NCI-H1092 treated with DMSO at 0.1 percent for 48 hours (cell line): ENCODE measurements at places on chromosomes 7 and 10.

DNA sequence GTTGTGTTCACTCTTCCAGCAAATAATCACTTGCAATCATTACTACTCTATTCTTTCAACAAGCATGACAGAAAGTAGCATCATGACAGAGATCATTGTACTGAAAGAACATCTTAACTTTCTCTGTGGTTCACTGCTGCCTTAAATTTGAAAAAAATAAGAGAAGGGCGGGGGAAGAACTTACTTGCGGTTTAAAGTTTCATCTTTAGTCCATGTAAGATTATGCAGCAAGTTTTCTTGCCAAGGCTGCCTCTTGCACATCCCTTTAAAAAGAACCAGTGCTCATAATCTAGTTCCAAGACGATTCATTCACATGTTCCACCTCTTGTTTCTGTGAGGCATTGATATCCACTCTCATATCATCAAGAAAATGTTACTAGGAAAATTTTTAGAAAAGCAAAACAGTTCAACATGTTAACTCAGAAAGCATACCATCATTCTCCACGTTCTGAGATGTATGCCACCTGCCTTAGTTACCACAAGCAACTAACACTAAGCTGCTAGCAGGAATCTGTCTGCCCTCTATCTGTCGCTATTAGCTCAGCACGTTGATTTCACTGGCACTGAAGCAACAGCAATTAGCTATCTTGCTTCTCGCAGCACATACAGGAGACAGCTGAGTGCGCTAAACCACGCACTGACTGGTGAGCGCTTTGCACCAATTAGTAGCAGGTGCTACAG lies at the start of gene PCDH15:
PCDH15 (minus strand) TSS at position 491 of the 681 bp plus-strand sequence. CDS start 136,969 bp downstream, outside the sequence.
- DNase-seq = peak; percentile 40

DNA sequence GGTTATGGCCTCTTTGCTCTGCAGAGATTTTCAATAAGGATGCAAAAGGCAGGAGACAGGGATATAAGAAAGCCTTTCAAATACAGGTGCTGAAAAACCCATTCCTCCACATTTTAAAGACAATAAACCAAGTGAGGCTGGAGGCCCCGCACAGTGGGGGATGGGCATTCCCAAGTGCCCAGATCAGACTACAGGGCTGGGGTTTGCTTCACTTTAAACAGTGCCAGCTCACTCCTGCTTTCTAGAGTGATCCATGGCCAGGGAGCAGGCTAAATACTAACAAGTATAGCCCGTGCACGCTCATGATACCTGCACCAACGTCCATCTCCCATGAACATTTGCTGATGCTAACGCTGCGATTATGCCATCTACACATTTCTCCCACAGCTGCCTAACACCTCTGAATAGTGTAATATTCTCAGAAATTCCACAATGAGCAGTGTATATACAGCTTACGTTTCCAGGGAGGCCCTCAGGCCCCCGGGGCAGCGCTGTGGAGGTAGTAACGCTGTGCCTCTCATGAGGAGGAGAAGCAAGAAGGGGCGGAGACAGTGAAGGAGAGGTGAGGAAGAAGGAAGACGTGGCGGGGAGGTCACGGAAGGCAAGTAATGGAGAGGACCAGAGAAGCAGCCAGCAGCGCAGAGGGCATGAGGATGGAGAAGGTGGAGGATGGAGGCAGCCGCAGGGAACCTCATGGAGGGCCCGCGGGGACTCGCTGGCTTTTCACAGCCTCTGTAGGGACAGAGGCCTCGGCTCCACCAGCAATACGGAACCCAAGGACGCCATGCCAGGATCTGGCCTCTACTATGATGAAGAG lies 141.7 kb downstream of the USP6NL start:
- DNase-seq = no peak

GRCh38 chr10:128539510-128540127 lies 413.4 kb upstream of the MKI67 start:
- no peak for DNase-seq

- no peak for DNase-seq
Measured at GRCh38 chr7:99238558-99239341, 30.8 kb upstream of the KPNA7 start.

DNA sequence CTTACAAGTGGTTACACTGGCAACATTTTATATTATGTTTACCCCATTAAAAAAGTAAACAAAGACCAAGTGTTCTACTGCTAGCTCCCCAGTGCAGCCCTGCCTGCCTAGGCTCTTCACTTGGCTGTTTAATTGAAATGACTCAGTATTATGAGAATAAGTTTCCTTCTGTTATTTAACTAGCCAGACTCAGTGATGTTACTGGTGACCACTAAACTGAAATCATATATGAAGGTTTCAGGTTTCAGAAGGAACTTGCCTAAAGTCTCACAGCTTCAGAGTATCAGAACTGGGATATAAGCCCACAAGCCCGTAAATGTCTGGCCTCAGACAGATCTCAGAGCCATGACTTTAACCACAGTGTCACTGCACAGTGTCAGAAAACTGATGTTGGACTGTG lies 66.8 kb upstream of the EXOC4 start:
- DNase-seq = no peak
